K562 (cell line): ENCODE measurements at places on chromosomes 6 and 20.

- DNase-seq, result no peak
These were observed 81.0 kb upstream of the FLRT3 start for GRCh38 chr20:14418376-14418775.

GRCh38 chr6:45415315-45415714 is 37.6 kb upstream of the SUPT3H start:
- DNase-seq, result no peak

DNA sequence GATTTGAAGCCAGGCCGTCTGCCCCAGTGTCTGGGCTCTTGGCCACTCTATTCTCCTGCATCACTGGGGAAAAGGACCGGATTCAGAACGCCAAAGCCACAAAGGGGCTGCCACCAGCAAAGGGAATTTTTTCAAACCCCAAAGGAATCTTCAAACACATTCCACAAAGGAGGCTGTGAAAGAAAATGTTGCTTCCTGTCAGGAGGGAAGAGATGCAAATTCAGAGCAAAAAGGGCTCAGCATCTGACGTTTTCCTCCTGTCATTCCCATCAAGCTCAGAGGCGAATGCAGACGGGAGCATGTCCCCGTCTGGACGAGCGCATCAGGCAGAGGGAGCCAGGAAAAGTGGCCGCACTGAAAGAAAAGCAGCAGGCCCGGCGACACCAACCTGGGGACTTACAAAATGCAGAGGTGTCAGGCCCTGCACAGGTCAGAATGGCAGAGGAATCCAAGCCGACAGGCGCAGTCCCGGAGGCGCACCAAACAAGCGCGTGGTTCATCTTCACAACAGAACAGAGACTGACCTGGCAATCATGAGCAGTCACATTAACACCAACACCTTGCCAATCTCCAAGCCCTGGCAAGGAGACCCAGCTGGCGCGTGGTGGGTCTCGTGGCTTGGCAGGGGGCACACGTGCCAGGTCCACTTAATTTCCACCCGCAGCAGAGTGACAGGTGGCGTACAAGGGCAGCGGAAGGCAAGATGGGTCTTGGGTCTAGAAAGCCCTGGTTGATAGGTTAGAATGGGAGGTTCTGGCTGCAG is 62.8 kb downstream of the GRM4 start:
- no peak for DNase-seq

- no peak for DNase-seq
These were observed 108.0 kb downstream of the SYNDIG1 start for GRCh38 chr20:24577271-24577909.

DNA sequence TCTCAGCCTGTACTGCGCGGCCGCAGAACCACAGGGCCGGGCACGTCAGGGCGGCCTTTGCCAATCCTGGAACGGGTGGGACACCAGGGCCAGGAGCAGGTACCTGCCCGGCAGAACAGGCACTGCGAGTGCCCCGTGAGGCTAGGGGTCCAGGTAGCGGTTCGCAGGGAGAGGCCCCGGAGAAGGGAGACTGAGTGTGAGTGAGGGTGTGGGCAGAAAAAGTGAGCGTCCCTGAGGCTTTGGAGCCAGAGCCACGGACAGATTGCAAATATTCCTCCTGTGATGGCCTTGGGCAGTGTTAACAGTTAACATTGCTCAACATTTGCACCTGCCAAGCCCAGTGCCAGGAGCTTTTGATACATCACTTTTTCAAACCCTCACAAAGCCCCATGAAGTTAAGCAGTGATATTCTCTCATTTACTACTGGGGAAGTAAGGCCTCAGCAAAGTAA is 491 bp downstream of the GNMT start:
- no peak for DNase-seq

GRCh38 chr6:29608131-29608530 is 23.2 kb downstream of the OR2H2 start:
- no peak for DNase-seq

DNA sequence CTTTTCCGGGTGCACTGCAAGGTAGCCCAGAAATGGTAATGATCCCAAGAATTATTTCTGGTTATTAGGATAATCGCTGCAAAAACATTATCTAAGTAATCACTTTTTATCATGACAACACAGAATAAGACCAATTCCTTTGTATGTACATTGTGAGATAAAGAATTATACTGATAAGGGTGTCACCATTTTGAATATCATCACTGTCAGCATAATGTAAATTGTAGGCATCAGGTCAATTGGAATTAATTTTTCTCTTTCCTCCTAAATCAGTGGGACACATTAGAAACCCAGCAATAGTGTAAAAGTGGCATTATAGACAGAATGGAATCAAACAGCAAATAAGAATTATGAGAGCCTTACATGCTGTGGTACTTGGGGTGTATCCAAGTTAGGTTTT is 183.1 kb upstream of the SCGN start:
- no peak for DNase-seq

- DNase-seq, result peak; percentile 90
These were observed at the start of gene L3MBTL1 for GRCh38 chr20:43507150-43508080. TSS of gene L3MBTL1 (plus strand) at chr20:43507697. CDS start at chr20:43513504, 5,807 bp downstream.

- no peak for DNase-seq
These were observed 38.6 kb downstream of the TAF4 start for GRCh38 chr20:62027116-62027515.

- peak; percentile 17 for DNase-seq
These were observed 152.1 kb upstream of the RALGAPA2 start for GRCh38 chr20:20864351-20865096.

DNA sequence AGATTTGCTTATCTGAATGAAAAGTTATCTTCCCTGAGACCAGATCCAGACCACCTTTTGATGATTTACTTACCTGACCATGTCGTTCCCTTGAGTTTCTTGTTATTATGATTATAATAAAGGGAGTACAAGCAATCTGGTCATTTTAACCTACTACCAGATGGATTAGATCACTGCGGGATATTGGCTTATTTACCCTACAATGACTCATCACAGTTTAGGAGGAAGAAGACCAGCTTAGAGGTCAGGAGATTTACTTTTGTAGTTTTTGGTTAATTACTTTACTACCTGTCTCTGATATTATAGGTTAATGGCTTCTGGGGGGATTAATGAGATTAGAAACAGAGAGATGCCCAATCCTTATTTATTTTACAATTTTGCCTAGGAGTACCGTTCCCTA is 10.7 kb downstream of the PKIB start:
- no peak for DNase-seq

DNA sequence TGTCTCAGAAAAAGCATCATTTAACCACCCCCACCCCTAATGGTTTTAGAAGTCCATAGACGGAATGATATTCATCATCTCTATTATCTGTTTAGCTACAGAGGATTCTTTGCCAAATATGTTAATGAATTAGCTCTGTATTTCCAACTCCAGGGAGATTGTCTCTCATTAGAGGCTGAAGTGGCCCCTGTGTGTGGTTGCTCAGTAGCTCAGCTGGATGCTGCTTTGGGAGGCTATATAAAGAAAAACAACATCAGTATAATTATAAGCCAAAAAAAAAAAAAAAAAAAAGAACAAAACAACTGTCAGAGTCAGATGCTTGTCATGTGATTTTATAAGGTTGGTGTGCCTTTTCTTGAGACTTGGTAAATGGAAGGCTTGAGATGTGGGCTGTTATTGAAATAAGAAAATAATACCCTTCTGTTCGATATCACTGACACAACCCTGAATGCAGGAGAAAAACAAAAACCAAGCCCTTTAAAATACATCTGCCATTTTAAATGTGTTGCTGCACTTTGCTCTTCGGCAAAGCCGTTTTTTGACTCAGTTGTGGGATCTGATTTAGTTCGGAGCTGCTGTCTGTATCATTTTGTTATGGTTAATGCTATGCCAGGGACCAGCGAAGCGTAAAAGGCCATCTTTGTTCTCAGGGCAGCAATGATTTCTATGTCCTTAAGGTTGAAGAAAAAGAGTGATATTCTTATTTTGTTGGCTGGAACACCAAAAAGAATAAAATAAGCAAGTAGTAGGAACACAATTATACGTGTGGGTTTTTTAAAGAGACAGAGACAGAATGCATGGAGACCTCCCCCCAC is 422.6 kb downstream of the QKI start:
- no peak for DNase-seq

DNA sequence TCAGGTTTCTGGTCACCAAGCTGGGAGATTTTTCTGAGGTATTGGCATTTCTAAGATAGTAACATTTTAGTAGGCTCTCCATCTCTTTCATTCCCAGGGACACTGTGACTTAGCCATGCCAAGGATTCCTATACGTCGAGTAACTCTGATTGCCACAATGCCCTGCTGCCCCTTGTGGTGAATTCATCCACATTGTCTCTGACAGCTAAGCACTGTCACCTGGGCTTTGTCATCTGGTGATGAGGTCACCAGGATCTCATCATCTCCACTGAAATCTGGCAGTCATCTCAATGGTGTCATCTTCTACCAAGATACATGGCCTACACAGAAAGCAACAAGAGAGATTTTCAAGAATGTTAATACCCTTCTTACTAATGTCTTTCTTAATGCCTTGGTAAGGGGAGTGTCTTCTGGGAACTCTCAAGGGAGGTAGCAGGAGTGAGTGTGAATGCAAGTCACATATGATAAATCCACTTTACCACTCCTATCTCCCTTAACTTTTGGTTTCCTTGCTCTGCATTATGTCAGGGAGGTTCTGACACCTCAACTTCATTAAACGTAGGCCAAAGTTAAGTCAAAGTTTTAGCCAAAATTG is 246.7 kb downstream of the CD109 start:
- no peak for DNase-seq

DNA sequence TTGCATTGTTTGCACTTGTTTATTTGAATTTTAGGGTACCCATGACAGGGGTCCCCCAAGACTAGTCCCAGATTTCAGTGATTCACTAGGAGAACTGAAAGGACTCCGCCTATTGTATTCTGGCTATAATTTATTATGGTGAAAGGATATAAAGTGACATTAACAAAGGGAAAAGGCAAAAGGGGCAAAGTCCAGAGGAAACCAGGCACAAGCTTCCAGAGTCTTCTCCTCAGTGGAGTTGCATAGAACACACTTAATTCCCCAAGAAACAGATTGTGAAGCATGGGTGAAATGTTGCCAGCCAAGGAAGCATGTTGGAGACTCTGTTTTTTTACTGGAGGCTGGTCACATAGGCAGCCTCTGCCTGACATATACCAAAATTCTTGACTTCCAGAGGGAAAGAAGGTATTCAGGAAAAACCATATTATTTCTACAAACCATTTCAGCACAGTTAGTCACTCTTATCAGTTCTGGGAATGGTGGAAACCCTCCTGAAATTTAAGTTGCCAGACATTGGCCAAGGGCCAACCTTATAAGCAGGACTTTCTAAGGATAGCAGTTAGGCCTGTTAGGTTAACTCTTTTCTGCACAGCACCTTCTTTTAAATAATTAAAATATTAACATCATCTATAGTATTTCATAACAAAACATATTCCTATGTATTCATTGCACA is 71.8 kb downstream of the FIG4 start:
- DNase-seq, result no peak
